C1 segment of cervical spinal cord (tissue), 14 donors: ENCODE measurements at places on chromosomes 2 and 18.

GRCh38 chr2:109242654-109243331 lies 113.8 kb downstream of the SH3RF3 start:
- no peak for DNase-seq

GRCh38 chr18:52287151-52287550 lies 52.8 kb upstream of the DCC start:
- DNase-seq: no peak

GRCh38 chr2:215843579-215843978 lies 169.8 kb downstream of the MREG start:
- no peak for DNase-seq

DNA sequence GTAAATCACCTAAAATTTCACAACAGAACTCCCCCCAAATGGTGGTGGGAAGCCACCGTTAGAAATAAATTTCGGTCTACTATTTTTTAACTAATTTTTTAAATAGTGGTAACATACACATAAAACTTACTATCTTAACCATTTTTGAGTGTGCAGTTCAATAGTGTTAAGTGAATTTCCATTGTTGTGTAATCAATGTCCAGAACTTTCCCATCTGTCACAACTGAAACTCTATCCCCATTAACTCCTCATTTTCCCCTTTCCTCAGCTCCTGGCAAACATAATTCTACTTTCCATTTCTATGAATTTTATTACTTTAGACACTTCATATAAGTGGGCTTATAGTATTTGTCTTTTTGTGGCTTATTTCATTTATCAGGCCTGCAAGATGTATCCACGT lies 34.1 kb upstream of the HNMT start:
- DNase-seq: no peak

GRCh38 chr2:68390586-68390985 lies 25.5 kb downstream of the PLEK start:
- no peak for DNase-seq

- no peak for DNase-seq
These were observed 34.5 kb upstream of the CCDC93 start for GRCh38 chr2:118048401-118048800.

DNA sequence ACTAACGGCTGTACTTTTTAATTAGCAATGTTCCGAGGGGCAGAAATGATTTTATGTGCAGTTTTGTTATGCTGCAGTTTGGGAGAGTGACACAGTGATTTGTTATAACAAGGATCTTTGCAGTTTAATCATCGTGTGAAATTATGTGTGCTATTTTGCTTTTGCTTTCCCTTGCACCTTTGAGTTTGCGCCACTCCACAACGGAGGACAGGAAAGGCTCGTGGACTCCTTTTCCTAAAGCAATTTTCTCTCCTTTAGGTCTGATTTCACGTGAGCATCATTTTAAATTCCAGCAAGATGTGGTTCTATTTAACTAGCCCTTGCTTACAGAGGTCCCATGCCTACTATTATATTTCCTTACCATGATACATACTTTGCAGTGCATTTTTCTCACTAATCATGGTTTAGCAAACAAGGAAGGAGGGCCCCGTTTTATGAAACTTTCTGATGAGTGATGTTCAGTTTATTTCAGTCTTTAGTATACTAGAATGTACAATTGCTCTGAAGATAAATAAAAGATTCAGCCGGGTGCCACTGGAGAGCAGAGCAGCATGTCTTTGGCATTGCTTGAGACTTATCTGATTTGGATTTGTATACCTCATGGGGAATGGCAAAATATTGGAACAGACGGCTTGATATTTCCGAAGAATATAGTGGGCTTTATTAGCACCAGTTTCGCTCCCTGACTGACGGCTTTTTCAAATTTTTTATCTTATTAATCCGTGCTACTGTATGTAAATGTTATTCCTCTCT lies 528.2 kb upstream of the FANCL start:
- DNase-seq: no peak

- no peak for DNase-seq
These were observed 148.1 kb downstream of the EML6 start for GRCh38 chr2:54871457-54872107.

DNA sequence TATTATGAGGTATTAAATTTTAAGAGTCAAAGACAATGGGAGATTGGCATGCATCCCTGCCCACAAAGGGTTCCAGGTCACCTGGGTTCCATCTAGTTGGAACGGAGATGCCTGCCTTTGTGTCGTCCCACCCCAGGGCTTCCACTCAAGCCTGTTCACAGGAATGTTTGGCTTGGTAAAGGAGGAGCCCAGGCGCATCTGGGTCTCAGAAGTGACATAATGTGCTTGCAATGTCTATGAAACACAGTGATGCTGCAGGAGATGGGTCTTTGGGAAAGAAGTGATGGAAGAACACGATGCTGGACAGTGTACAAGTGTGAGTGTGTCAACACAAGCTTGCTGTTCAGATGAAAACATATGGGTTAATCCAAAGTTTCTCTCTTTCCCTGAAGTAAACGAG lies 49.6 kb upstream of the ZNF396 start:
- DNase-seq: no peak

- no peak for DNase-seq
These were observed 65.6 kb upstream of the SCN1A start for GRCh38 chr2:166193407-166193806.

DNA sequence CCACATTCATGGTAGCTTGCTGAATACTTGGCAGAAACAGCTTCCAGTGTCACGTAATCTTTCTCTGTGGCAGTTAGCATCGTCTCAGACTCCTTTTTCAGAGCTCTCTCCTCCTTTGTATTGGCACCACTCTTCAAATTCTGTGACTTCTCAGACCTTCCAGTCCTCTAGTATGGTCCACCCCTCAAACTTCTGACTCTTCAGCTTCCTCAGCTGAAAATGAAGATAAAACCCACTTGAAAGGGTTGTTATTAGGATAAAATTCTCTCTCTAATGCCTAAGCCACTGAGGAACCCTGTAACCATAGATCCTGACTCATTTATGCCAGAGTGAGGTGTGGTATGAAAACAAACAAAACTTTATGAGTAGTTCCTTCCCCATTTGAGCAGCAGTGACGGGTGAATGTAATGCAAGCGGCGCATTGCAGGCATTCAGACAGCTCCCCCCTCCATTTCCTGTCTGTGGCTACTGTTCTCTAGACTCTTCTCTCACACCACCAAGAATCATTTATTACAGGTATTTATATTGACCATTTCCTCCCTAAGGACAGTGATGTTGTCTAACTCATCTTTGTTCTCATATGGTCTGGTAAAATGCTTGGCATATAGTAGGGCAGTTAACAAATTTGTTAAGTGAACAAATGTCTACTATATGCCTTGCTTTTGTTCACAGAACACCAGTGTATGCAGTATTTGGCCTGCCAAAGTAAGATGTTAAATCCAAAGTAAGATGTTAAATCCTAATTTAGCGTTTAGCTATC lies 35.3 kb downstream of the GALNT1 start:
- DNase-seq: no peak

- DNase-seq: no peak
These were observed 36.4 kb downstream of the FLACC1 start for GRCh38 chr2:201320701-201321100.

- DNase-seq: no peak
These were observed 16.6 kb downstream of the THAP4 start for GRCh38 chr2:241620419-241620769.

DNA sequence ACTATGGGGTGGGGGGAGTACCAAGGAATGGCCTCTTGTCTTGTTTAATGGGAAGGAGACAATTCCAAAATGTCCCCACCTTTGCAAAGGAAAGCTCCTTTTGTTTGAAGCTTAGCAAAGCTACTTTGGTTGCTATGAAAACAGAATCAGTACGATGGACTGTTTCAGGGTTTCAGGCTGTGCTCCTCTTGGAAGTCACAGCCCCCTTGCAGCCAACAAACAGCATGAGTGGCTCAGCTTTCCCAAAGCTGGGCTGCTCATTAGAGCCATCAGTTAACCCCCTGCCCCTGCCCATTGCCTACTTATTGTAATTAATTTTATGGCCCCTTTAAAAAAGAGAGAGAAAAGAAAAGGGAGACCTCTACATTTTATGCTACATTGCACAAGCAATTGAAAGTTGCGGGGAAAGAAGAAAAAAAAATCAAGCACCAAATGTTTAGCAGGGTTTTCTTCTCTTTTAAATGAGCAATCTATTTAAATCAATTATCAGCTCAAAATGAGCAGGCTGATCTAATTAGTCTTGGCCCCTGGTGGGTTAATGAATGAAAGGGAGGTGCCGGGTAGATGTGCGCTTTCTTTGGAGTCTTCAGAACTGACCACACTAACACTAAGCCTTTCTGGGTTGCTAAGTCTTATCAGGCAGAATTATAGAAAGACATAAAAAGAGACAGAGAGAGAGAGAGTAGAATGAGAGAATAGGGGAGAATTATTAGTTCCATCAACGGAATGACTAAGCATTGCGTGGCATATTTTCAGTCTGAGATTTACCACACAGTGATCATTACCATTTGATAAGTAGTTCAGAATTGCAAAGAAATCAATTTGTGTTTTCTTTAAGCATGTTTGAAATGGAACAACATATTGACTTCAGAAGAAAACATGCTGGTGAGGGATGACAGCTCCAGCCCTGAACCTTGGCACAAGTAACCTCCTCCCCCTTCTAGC lies 284.9 kb downstream of the INSIG2 start:
- DNase-seq: no peak

DNA sequence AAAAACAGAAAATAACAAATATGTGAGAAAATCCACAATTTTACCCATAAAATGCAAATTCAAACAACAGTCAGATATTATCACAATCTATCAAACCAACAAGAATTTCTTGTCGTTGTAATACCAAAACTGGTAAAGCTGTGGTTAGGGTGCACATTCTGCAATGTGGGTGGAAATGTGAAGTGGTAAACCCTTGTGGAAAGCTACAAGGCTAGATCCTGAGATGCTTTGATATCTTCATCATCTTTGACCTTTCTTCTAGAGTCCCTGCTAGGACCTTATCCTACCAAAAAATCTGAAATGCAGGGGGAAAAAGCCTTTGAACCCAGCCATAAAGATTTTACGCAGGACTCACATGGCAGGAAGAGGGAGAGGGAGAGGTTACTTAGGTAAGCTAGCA lies 17.2 kb upstream of the ATG16L1 start:
- DNase-seq: no peak

DNA sequence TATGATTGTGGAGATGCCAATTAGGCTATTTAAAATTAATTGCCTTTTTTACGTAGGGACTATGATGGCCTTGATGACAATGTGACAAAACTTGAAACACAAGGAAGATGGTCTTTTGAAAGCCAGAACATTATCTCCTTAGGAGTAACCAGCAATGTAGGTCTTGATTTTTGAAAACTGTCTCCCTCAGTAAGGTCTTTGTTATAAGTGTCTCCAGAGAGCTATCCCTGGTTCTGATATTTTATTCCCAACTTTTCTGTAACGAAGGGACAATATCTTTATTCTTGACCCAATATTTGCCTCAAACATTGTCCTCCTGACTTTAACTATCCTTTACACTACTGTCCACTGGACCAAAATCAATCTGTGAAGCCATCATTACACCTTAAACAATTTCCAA lies 493.2 kb downstream of the CCDC85A start:
- DNase-seq: no peak

DNA sequence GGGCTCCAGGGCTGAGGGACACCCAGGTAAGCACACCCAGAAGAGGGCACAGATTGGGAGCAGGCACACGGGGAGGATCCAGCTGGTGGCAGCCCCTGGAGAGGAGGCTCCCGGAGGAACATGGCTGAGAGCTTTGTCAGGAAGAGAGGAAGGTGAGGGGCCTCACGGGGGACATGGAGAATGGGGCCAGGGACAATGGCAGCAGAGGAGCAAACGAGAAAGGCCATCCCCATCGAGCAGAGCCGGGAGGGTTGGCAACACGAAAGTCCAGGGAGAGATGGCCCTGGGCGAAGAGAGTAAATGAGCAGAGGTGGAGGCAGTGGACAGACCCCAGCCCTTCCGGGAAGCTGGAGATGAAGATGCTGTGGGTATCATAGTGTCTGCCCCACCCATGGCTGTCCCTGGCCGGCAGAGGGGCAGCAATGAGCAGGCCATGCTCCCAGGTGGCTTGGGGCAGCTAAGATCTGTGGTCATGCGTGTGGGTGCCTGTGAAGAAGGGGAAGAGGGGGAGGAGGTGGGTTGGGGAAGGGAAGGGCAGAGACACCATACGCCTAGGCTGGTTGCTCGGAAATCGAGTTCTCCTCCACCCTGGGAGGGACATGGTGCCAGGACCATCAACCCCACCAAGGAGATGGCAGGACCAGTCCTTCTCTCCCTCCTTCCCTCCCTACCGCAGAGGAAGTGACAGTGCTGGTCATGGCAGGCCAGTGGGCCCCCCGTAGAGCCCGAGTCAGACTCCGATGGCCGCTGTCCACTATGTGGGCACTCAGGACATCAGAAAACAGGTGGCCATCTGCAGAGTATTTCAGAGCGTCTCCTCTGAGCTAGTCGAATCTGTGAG lies 191.7 kb downstream of the NDUFA10 start:
- DNase-seq: no peak

DNA sequence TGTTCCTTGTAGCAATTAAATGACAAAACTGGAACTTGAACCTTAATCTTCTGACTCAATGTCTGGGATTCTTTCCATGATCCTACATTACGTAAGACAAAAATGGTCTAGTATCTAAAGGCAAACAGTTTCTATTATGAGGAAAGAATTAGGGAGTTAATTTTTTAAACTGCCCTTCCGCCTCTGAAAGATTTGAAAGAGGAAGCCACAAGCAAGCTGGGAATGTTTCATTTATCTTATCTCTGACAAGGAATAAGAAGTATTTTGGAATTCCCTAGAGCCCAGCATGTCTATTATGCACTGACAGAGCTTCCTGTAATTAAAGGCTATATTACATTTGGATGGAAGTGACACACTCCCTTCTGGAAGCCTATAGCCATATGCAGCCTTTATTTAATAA lies 558.8 kb upstream of the CDH2 start:
- no peak for DNase-seq

DNA sequence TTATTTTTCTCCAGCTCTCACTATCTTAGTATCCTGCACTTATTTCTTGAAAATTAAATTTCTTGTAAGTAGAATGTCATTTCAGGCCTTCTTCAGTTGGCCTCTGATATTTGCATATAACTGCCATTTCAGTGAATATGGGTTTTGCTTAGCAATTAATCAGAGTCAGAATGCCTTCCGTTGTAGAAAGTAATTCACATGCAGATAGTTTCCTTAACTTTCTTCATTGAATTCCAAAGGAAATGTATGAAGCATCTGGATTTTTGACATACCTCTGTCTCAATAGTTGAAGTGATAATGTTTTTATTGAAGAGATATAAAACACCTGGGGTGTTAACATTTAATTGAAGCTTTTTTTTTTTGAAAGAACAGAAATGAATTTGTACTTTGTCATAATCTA lies 914.1 kb upstream of the NXPH2 start:
- DNase-seq: no peak
